ENCODE measurements at places on chromosomes 12 and 14.

- no peak for DNase-seq
These were observed 273.8 kb upstream of the SFSWAP start for GRCh38 chr12:131436922-131437705.

- no peak for DNase-seq
These were observed 88.1 kb upstream of the CPSF6 start for GRCh38 chr12:69151254-69151764.

DNA sequence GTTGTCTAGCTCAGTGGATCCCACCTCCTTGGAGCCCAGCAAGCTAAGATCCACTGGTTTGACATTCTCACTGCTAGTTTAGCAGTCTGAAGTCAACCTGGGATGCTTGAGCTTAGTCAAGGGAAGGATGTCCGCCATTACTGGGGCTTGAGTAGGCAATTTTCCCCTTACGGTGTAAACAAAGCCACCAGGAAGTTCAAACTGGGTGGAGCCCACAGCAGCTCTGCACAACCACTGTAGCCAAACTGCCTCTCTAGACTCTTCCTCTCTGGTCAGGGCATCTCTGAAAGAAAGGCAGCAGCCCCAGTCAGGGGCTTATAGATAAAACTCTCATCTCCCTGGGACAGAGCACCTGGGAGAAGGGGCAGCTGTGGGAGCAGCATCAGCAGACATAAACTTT is 16.7 kb upstream of the TAS2R43 start:
- no peak for DNase-seq

DNA sequence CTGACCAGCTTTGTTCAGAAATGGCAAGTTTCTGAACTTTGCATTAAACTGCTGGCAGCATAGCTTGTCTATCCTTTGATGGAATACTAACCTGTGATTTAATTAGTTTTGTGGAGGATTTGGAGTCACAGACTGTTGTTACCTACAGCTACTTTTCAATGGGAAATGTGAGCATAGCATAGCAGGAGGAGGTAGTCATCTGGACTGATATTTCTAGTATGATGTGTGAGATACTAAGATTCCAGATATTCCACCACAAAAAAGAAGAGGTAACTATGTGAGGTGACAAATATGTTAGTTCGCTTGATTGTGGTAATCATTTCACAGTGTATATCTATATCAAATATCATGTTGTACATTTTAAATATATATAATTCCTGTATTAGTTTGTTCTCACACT is 833.0 kb downstream of the SLC6A15 start:
- no peak for DNase-seq

DNA sequence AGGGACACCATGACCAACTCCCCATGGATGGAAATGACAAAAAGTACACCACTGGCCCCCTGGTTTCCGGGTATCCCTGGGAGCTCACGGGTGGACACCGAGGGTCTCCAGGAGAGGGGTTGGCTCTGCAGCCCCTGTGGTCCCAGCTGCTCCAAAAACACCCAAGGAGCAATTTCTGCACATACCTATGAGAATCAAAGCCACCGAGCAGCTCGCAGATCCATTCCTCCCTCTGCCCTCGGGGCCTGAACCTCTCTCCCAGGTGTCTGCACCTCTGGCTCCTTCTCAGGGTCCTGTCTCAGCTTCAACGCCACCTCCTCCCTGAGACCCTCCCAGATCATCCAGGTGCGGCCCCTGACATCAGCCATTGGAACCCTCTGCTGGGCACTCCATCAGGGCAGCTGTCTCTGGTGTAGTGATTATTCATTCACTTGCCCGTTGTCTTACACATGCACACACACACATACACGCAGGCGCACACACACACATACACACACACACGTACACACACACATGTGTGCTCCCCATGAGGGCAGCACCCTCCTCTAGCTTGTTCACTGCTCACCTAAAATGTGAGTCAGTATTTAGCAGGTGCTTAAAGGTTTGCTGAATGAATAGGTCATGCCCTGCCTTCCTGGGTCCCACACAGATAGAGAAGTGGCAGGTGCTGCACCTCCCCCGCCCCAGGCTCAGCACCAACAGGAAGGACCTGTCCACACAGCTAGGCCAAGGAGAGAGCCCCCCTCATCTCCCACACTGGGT is 5.9 kb downstream of the RIMBP2 start:
- no peak for DNase-seq

GRCh38 chr12:120830052-120830940 is 73.9 kb downstream of the SPPL3 start:
- no peak for DNase-seq

DNA sequence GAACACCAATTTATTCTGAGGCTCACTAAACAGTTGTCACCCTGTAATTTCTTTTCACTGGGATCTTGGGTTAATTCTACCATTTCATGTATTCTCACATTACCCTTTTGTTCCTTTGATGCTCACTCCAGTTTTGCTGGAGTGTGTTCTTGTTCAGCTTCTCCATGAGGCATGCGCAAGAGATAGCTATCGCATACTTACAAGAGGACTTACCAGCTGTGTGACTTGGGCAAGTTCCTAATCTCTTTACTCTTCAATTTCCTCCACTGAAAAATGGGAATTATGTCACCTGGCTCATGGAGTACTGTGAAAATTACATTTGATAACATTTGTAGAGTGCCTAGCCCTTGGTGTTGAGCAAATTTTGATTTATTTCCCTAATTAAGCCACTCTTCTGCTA is 56.5 kb upstream of the JDP2 start:
- DNase-seq: no peak

GRCh38 chr12:61384511-61384910 is 875.7 kb upstream of the USP15 start:
- no peak for DNase-seq

GRCh38 chr12:42288544-42288943 is 37.4 kb downstream of the ZCRB1 start:
- no peak for DNase-seq

GRCh38 chr14:75689012-75689411 is 28.0 kb downstream of the TTLL5 start:
- no peak for DNase-seq

DNA sequence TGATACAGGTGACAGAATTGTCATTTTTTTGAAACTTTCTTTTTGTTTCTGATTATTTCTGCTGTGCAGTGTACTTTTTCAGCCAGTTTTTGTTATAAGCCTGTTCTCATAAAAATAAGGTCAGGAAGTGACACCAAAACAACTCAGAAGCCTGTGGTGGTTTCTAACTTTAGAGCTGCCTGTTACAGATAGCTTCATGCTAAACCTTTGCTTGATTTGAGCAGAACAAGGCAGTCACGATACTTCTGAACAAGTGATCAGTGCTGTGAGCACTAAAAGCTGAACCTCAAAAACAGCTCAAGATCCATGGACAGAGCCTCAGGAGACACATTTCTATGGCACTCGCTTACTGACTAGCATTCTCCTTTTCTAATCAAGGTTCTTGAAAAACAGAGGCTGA is 82.0 kb downstream of the PRKCH start:
- DNase-seq: no peak

DNA sequence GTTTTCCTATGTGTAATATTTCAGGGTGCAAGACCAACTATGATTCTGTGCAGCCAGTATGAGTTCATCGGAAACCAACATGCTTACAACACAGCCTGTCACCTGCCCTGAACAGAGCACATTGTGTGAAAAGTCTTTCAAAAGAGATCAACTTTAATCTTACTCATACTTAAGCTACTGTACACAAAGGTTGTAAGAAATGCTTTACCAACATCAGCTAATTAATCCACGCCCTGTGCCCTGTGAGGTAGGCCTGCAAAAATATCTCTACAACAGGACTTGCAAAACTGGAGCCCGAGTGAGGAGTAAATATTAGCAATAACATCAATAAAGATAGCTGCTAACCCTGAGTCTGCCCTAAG is 15.1 kb downstream of the APPL2 start:
- no peak for DNase-seq

DNA sequence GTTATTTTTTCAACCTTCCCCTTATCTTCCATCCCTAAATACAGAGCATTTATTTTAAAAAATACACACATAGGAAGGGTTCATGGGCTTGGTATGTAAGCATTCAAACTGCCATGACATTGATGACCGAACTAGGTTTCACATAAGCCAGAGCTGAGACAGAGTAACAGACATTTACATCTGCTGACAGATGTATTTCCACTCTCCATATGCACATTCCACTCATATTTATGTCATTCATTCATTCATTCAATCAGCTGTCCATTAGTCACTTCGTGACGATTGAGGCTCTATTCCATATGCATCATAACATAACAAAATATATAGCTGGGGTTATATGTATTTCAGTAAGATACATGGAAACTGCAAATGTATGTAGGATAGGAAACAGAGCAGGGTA is 145.5 kb upstream of the OTX2 start:
- no peak for DNase-seq

- DNase-seq: no peak
These were observed 22.2 kb downstream of the ARF6 start for GRCh38 chr14:49915085-49915484.

GRCh38 chr12:402029-402389 is 565 bp downstream of the CCDC77 start:
- no peak for DNase-seq

GRCh38 chr12:26028953-26029735 is 70.7 kb downstream of the RASSF8 start:
- DNase-seq: no peak

- DNase-seq: no peak
These were observed 661 bp upstream of the RPS26 start for GRCh38 chr12:56040963-56041551.

GRCh38 chr12:21476949-21477348 is 24.5 kb downstream of the RECQL start:
- DNase-seq: no peak

GRCh38 chr12:70695361-70696023 is 58.3 kb upstream of the PTPRB start:
- no peak for DNase-seq

- DNase-seq: no peak
These were observed 49.6 kb downstream of the BMAL2 start for GRCh38 chr12:27382171-27382795.

GRCh38 chr14:91129261-91129660 is 15.4 kb downstream of the DGLUCY start:
- no peak for DNase-seq

DNA sequence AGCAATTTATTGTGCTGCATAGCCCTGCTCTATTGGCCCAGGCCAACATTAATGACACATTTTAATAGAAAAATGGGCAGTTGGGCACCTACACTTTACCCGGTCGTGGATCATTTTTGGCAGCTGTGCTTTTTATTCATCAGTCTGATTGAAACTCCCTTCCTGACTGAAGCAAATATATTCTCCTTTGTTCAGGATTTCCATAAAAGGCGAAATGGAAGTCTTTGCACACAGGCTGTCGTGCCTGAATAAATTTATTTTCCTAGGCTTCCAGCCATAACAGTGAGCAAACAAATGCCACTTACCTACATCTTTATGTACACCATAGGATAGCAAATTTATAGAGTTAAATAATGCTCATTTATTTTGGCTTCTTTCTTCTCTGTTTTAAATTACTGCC is 480.7 kb upstream of the DCN start:
- no peak for DNase-seq

DNA sequence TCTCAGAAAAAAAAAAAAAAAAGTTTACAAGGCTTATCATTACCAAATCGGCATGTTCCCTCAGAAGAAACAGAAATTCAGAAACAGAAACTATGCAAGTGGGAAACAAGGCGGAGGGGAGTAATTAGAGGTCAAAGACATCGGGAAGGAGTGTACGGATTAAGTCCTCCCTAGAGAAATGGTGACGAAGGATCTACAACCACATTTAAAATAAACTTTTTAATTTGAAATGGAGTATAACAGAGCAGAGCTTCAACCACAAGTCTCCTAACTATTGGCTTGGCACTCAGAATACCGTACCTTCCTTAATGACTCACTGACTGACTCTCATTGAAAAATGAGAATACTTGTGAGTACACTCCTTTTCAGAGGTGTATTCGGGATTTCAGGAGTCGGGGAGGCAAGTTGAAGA is 908 bp downstream of the ENTPD5 start:
- no peak for DNase-seq

- no peak for DNase-seq
These were observed 72.9 kb downstream of the ACACB start for GRCh38 chr12:109189291-109189690.

DNA sequence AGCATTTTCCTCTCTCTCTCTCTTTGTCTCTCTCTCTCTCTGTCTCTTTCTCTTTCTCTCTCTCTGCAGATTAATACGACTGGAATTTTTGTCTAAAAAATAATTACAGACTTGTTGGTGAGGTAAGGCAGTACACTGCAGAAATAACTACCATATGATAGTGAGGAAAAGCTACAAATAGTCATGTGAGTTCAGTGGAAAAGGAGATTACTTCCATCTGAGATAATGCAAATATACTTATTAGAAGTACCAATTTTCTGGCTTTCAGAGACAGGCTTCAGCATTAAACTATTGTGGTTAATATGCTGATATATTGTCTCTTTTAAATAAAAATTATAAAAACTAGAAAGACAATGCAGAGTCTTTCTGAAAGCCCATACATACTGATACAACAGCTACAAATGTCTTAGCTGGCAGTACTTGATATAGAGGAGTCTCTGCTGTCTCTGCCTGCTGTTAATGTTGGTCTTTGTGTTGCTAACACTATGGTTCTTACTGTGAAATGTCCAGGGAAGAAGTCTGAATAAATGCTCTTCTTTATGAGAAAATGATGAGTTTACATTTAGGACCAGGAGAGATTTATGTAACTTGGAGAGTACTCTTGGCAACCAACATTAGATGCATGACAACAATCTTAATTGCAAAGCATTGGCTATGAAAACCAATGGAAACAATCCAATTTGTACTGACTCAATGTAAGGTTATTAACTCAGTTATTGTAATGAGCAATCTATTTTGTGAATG is 167.0 kb downstream of the LRFN5 start:
- DNase-seq: no peak

GRCh38 chr12:82870771-82871377 is 184.2 kb downstream of the TMTC2 start:
- no peak for DNase-seq

GRCh38 chr12:7758766-7759140 is 6.3 kb upstream of the NANOGNB start:
- no peak for DNase-seq

DNA sequence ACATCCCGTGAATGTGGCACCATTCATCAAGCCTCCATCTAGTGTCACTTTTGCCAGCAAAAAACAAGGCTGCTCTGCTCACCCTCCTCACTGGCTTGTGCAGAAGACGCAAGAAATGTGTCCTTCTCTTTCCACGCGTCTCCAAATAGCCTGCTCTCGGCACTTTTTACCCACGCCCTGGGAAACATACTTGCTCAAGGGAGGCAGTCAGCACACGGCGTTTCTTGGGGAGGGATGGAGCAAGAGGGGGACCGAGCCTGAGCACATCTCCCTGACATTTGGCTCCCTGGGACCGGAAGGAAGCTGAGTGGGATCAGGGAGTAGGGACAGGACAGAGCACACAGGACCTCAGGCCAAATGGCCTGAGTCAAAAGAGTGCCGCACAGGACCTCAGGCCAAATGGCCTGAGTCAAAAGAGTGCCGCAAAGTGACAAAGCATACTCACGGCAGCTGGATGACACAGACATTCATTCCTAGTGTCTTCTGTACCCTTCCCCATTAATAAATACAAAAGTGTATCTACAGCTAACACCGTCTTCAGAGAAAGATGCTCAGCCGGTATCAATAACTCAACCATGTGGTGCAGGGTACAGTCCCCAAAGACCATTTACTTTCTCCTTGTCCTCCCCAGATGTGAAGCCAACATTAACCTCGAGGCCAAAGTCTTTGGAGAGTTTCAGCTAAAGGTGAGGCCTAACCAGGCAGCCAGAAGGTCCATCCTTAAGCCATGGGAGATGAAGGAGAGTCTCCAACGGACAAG is 7.1 kb downstream of the BCL11B start:
- no peak for DNase-seq

All from esophagus squamous epithelium (tissue), 5 donors.